Mesothelial cell of epicardium (in vitro differentiated cells): ENCODE measurements at places on chromosomes 11 and 22.

DNA sequence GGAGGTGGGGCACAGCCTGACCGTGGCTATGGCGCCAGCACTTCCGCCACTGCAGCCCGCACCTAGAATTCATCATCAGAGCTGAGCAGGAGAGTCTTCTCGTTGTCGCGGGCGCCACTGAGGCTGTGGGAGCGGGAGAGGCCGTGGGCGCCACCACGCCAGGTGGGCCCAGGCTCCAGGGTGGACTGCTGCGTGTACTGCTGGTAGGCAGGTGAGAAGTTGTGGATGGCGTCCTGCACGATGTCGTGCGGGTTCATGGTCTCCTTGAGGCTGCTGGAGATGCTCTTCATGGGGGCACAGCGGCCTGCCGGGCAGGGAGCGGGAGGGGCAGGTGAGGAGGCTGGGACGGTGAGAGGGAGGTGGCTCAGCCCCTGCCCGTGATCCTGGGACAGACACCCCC lies 19.6 kb downstream of the MAFF start:
- no peak for DNase-seq

DNA sequence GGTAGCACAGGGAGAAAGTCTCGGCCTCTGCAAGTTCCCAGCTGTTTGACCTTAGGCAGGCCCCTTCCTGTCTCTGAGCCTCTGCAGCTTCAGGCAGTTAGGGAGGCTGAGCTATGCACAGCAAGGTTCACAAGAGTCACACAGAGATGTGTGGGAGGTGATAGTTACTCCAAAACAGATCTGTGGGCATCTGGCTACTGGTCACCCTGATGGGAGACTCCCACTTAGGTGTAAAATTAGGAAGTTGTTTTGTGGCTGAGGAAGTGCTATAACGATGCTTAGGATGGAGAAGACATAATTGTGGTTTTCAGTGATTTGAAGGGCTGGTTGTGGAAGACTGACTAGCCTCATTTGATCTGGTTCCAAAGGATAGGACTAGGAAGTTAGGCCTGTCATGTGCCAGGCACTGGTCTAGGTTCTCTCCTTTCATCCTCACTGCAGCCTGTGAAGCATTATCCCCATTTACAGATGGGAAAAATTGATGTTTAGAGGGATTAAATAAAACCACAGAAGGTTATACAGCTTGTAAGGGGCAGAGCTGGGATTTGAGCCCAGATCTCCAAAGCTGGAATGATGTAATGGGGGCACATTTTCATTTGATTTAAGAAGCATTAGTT lies 13.5 kb downstream of the ACO2 start:
- no peak for DNase-seq

DNA sequence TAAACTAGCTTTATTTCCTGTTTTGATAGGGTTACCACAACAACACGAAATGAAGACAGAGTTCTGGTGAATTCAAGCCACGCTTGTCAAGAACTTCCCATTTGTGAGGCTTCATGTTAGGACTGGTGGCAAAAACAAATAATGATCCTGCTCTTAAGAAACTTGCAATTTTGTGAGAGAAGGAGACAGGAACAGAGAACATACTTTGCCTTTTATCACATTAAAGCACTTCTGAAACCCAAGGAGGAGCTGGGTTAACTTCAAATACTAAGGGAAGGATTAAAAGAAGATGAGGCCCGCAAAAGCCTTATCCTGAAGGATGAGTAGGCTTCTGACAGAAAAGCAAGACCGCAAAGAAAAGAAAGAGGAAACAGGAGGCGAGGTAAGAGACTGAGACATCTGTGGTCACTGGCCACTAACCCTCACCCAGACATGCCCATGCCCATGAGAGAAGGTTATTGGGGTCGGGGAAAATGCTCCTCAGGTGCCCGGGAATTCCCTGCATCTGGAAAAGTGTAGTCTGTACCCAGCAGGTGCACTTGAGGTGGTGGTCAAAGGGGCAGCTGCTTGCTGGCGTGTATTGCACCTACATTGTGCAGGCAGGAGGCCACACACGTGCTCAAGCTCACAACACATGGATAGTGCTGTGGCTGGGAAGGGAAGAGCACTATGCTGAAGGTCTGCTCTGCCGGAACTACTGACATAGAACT lies 50.5 kb downstream of the MAPK1 start:
- DNase-seq, result no peak

- DNase-seq, result no peak
Observed at GRCh38 chr11:22930816-22931594, 70.7 kb upstream of the CCDC179 start.

GRCh38 chr11:126406368-126406767 lies 50.9 kb downstream of the ST3GAL4 start:
- no peak for DNase-seq

- no peak for DNase-seq
Observed at GRCh38 chr11:13782390-13783075, 114.1 kb downstream of the FAR1 start.

DNA sequence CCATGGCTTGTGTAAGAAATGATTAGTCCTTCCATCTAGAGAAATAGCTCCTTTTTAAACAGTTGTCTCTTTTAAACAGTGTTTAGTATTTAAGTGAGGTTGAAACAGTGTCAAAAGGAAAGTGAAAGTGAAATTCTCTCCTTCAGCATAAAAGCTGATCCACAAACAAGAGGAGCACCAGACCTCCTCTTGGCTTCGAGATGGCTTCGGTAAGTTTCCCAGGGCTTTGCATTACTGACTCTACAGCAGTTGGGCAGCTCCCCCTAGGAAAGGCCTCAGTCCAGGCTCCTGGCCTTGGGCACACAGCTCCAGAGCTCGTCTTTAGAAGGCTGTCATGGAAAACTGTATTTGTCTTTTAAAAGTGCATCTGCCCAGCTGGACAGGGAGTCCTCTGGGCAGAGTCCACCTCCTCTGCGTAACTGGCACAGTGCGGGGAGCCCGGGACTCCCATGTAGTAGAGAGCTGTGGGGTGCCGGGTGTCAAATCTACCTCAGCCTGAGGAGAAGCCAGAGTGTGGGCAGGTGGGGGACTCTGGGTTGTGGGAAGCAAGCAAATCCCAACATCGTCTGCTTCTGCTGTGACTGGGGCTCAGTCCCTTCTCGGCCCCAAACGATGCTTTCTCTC lies at the start of gene PLAAT4:
TSS of gene PLAAT4 (plus strand) at position 140 of the 624 bp plus-strand sequence. CDS start at position 201, 61 bp downstream.
- no peak for DNase-seq

- no peak for DNase-seq
Observed at GRCh38 chr11:116400081-116400480, 372.7 kb downstream of the BUD13 start.

GRCh38 chr11:30107899-30108298 lies 91.1 kb upstream of the KCNA4 start:
- no peak for DNase-seq

DNA sequence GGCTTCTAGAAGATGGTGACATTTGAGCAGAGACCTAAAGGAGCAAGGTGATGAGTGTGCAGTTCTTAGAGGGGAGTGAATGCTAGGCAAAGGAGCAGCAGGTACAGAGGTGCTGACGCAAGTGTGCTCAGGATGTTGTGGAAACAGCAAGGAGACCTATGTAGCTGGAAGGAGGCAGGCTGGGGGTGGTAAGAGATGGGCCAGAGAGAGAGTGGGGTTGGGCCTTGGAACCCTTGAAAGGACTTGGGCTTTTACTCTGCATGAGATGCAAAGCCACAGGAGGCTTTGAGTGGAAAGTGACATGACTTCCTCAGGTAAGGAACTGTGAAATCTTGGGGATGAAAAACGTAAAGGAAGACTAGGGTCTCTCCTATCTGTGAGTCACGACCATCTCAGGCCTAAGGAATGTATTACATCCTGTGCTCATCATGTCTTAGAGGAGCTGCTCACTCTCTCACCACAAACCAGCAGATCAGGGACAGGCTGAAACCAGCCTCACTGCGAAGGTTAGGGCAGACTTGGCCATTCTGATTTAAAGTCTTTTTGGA lies 65.4 kb downstream of the MICAL2 start:
- no peak for DNase-seq

GRCh38 chr11:115157247-115157646 lies 347.0 kb downstream of the CADM1 start:
- no peak for DNase-seq

DNA sequence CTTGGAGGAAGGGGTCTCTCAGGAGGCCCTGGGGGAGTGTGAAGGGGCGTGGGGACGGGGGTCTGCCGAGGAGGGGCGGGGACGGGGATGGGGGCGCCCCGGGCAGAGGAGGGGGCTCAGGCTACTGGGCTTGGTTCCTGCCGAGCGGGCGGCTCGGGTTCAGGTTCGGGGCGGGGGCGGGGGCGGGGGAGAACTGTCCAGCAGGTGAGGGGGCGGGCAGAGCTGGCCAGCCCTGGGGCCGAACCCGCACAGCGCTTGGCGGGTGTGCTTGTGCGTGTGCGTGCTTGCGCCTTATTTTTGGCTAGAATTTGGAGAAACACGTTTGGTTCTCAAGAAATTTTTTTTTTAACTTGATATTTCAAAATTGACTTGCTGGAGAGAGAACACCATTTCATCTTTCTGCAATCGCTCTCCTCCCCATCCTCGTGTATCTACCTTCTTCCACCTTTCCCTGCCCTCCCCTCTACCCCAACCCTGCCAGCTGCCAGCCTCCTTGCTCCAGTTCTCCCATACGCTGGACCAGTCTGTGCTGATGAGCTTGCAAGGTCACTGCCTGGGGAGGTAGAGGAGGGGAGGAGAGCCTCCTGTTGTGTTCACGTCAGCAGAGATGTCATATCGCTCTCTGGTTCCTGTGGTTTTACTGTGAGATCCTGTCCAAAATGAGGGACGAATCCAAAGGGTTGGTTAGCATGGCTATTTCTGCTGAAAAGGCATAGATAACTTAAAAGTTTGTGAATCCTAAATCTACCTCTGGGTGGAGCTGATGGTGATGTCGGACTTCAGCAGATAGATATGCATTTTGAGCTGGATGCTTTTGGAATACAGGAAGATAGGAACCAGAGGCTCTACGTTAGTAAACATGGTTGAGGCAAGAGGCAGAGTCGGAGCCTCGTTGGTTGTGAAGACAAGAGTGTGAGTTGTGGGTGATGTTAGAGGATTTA lies 668 bp downstream of the MADD start:
- DNase-seq, result no peak

GRCh38 chr11:10945196-10945595 lies 87.3 kb upstream of the ZBED5 start:
- no peak for DNase-seq

DNA sequence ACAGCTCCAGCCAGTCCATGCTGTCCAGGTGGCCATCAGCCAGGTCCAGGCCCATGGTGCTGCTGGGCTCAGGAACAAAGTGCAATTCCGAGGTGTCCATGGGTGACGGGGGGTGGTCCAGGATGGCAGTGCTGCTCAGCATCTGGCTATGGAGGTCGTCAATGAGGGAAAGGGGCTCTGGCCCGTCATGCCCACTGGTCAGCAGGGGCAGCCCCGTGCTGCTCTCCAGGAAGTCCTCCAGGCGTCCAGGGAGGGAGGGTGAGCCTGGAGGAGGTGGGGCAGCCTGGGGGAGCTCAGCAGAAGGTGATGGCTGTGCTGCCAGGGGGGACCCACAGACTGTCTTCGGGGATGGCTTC lies 41.1 kb downstream of the SGSM3 start:
- no peak for DNase-seq

GRCh38 chr11:94623120-94623735 lies 56.1 kb downstream of the PIWIL4 start:
- peak; percentile 37 for DNase-seq

- no peak for DNase-seq
Observed at GRCh38 chr11:64321533-64321932, 3.6 kb downstream of the PRDX5 start.

GRCh38 chr11:78659326-78660270 lies 84.9 kb upstream of the NARS2 start:
- DNase-seq, result no peak

DNA sequence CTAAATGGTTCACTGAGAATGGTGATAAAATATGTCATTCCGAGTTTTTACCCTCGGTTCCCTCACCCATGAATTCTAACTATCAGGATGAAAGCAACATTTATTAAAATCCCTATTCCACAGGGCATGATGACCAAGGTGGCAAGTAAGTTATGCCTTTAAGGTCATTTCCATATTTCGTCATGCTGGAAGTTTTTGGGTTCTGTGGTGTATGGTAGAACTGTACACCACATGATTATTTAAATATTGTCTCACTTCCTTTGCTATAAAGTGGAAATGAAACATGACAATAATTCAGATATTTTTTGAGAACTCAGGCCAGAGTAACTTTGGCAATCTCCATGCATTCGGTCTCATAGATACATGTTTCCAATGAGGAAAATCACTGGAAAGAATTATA lies 68.5 kb upstream of the CARD18 start:
- DNase-seq, result no peak

- no peak for DNase-seq
Observed at GRCh38 chr22:41247703-41248102, 7.0 kb upstream of the CHADL start.

- DNase-seq, result no peak
Observed at GRCh38 chr11:120180551-120181232, 30.1 kb upstream of the OAF start.

GRCh38 chr22:44020981-44021380 lies 3.1 kb upstream of the PARVB start:
- no peak for DNase-seq

- no peak for DNase-seq
Observed at GRCh38 chr11:17986711-17987220, 26.1 kb downstream of the SERGEF start.

GRCh38 chr11:12995188-12995587 lies 13.9 kb upstream of the RASSF10 start:
- no peak for DNase-seq
